ENCODE measurements at places on chromosomes 2 and 18. TPM values are rescaled to one million over a fixed set of nuclear protein-coding genes. Genes with fewer than 3 reads are reported as not detected.
A peak's percentile ranks its signal among the peaks of the same experiment; 100 is the strongest.

Gene MRO
- total RNA-seq = 2.9 TPM

Gene IL1B
- 8.2 TPM for total RNA-seq

Gene NPAS2
- total RNA-seq = 32.1 TPM

Gene UPP2
- total RNA-seq = not detected

Gene CNTNAP5
- not detected for total RNA-seq

Gene TNFRSF11A
- 17.1 TPM for total RNA-seq

Gene B3GNT7
- 3.9 TPM for total RNA-seq

Gene ALLC
- total RNA-seq = not detected

Gene ABHD1
- not detected for total RNA-seq

- DNase-seq = no peak
Observed at GRCh38 chr18:9296233-9297006, 38.2 kb upstream of the TWSG1 start.

DNA sequence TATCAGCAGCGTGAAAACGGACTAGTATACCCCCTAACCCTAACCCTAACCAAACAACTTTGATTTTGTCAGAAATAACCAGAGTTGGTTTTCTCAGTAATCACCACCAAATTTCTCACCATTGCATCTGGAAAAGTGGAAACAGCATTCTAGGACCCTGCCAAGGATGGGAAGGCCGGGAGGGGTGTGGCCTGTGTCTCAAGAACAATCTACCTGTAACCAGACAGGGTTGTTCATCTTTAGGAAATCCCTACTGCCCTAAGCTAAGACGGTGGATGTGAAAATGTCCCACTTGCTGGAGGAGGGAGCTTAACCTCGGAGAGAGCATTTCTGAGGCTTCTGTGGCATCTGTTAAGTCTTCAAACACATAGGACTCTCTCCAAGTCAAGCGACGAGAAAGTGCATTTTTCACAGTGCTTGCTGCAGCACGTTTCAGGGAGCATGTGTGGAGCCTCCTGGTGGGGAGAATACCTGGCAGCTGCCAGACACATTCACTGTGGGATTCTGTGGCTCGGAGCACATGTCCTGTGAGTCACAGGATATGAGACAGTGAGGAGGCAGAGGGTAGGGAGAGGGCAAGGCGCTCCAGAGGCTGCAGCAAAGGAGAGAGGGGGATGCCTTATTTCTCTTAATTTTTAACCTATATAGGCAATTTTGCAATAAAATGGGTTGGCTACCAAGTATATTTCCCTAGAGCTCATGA, 207.5 kb downstream of the SPP2 start:
- no peak for DNase-seq

DNA sequence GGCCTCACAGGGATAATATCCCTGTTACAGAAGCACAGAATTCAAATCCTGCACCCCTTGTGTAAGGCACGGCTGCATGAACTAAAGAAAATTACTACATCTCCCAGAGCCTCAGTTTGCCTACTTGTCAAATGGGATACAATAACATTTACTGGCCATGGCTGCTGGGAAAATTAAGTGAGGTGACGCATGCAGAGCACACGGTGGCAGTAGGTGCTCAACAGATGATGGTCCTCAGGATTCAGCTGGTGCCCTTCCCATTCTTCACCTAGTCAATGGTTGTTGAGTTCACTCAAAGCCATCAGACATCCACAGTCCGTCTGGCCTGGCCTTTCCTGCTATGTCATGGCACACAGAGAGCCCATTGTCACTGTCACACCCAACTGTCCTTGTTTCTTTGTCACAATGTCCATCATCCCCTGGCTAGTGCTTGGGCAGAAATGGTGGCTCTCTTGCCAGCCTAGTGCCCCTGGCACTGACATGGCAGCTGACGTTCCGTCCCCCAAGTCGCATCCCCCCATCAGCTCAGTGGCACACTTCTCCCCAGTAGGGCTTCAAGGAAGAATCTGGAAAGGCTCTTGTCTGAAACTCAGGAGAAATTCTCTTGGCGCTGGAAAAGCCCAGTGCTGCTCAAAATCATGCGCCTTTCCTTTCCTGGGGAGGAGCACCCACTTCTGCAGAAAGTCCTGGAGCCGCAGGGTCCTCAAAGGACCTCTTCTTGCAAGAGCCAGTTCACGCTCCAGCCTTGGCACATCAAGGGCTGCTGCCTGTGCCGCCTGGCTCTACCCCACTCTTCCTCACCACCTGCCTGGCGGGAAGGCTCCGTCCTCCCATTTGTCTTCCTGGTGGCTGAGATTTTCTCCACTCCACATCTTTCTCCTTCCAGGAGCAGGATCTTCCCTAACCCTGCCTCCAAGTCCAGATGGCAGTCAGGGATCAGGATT, 55.9 kb upstream of the SLC66A3 start:
- peak; percentile 49 for DNase-seq

DNA sequence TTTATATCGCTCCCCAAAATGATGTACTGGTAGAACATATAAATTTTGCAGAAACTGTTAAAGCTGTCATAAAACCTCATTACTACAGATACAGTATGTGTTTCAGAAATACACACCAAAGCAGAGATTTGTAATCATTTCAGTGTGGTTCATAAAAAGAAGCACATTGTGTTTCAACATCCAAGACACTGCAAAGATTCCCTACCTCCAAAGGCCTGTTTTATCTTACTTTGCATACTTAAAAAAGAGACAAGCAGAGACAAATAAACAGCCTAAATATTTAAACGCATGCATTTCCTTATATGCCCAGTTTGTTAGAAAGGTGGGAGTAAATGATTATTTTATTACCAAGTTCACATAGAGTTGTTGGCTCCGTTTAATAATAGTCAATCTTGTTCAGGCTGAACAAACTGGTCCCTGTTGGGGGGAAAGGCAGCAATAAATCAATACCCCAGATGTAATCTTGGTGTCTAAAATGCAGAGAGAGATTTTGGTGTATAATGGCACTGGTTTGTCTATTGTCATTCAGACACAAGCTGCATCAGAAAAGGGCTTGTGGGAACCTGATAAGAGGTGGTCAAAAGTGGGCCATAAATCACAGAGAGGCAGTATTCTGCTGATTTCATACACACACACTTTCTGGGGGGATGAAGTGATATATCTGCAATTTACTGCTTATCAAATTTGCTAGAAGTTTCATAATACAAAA, 321.4 kb upstream of the ETAA1 start:
- DNase-seq = no peak

DNA sequence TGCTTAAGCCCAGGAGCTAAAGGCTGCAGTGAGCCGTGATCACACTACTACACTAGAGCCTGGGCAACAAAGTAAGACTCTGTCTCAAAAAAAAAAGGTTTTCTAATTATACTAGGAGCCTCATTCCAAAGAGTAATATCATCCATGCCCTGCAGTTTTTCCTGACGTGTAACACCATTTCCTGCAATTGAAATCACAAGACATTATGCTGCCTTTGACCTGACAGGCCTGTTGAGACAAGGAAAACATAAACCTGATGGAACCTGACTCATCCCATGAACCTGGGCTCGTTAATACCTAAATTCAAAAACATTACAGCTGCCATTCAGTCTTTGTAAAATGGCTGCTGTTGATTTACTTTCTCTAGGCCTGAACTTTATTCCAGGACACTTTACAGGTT, 58.7 kb upstream of the PEX13 start:
- DNase-seq = no peak

DNA sequence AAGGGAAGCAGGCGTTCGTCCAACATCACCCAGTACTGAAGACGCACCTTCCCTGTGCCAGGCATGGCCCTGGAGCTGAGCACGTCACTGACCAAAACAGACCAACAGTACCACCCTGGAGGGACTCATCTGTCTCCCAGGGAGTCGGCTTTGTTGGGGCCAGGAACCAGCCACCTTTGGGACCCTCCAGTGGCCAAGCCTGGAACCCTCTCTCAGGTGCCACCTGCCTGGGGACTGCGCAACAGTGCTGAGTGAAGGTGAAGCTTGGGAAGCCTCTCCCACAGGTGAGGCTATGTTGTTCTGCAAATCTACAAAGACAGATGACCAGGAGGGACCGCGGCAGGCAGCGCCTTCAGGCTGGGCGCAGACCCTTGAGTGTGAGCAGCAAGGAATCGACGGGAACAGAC, 91.4 kb upstream of the OTOS start:
- peak; percentile 81 for DNase-seq

- DNase-seq = no peak
Observed at GRCh38 chr18:51171625-51172259, 25.7 kb downstream of the MEX3C start.

GRCh38 chr18:12779456-12779855, 76.6 kb downstream of the PSMG2 start:
- DNase-seq = peak; percentile 76

GRCh38 chr2:138630164-138630563, 128.6 kb downstream of the SPOPL start:
- no peak for DNase-seq

GRCh38 chr2:13681936-13682335, 950.6 kb upstream of the LRATD1 start:
- no peak for DNase-seq

- DNase-seq = no peak
Observed at GRCh38 chr2:222982010-222982908, 69.7 kb upstream of the KCNE4 start.

- no peak for DNase-seq
Observed at GRCh38 chr18:9757827-9758621, 49.9 kb downstream of the RAB31 start.

DNA sequence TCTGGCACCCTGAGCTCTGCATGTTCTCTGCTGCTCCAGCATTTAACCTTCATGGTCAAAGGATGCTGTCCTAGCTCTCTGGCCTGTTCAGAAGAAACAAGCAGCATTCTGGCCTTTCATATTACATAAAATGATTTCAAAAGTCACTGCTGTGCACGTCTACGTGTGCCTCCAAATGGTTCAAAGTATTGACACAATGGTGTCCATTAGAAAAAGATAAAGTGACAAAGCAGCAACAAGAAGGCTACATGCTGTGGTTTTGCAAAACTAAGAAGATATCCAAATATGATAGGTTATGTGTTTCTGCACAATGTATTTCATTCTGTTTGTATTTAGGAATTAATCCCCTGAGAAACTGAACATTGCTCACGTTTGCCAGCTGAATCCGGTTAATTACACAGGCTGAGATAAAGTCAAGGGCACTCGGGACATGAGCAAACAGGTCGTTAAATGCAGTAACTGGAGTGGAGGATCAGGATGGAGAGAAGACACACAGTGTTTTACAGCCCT, 258.5 kb downstream of the DOK6 start:
- no peak for DNase-seq

GRCh38 chr2:182911813-182912517, 45.5 kb upstream of the FRZB start:
- DNase-seq = no peak

DNA sequence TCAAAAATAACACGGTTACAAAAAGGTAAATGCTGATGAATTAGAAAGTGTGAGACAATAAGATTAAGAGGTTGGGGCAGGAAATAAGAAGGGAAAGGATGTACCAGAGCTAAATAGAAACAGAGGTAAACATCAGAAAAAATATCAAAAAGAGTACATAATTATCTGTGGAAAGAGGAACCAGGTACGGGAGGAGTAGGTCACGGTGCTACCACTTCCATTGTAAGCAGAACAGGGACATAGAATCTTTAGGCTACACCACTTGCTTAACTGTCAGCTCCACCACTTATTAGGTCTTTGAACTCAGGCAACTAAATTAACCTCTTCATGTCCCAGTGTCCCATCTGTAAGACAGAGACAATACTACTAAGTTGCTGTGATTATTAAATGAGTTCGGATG, 350.3 kb downstream of the LRATD1 start:
- no peak for DNase-seq

DNA sequence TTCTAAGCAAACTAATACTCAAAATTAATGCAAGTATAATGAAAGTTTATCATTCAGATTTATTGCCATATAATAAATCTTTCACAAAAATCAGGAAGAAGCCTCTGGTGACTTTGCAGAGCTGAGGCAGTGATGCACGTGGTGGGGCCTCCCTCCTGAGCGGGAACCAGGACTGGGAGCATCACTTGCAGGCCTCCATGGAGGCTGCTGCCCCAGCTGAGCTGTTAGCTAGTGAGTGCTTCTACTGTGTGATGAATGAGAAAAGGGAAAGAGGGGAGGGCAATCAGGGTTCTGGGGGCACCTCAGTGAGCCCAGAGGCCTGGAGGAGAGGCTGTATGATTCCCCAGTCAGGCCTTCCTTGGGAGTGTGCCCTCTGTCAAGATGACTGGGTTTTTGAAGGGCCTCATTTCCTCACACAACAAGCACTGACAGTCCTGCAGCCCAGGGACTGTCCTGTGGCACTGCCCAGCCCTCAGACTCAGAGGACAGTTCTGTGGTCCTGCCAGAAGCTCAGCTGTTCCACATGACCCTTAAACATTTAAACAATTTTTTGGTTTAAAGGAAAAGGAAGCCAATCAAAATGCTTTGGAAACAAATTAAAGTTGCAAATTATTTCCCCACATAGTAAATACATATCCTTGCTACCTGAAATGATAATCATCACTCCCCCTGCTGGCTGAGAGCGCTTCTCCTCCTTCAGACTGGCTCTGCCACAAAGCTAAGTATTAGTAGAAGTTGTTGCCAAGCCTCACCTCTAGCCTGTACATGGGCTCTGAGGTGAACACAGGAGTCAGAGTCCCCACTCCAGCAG, 90.9 kb upstream of the SMAD7 start:
- no peak for DNase-seq

DNA sequence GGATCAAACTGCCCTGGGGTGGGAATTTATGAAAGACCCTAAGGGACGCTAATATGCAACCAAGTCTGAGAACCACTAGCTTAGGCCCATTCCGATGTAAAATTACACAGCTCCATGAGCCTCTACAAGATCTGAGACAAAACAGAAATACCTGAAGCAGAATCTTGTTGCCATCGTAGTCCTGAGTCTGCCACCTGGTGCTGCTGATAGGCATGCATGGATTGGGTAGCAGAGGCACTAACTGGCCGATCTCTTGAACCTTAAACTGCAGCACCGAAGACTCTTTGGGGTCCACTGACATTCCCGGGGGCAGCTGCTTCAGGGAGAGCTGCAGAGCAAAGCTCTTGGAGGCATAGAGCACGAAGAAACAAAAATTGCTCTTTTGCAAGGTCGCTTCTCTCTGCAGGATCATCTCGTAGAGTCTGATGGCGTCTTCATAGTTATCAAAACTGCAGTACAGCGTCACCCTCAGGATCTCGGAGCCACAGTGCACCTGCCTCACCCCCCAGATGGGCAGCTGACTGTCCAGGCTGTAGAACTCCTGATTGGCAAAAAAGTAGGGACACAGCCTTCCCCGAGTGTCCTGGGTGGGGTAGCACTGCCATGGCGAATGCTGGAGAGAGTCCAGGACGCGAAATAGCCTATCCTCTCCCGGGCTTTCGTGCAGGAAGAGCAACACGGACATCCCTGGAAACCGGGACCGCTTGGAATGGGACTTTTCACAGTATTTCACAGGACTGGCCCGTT, 848 bp downstream of the FAM124B start:
- no peak for DNase-seq

GRCh38 chr2:137202318-137202717, 437.0 kb downstream of the THSD7B start:
- no peak for DNase-seq

DNA sequence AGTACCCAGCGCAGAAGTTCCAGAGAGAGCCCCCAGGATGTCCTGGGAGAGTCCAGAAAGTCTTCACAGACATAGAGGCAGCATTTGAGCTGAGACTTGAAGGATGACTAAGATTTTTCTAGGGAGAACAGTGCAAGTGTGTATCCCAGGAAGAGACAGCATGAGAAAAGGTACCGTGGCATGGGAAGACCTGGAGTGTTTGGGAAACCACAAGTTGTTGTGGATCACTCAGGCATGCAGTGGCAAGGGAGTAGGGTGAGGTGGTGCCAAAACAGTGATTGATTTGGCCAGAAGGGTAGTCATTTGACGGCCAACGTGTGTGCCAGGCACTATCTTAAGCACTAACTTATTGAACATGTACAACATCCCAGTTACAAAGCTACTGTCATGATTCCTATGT, 24.5 kb upstream of the KCNK3 start:
- DNase-seq = no peak

GRCh38 chr2:160870729-160871465, 289.3 kb upstream of the TANK start:
- DNase-seq = no peak

All from mesenteric fat pad (tissue), 1 donor.